ENCODE measurements at places on chromosomes 5 and 9. TPM values are rescaled to one million over a fixed set of nuclear protein-coding genes. Genes with fewer than 3 reads are reported as not detected.

ZNF462 gene
- 28.7 TPM for total RNA-seq

PCDHGB4 gene
- total RNA-seq = 0.40 TPM

CCL19 gene
- not detected for total RNA-seq

MINAR2 gene
- total RNA-seq = not detected

SYK gene
- total RNA-seq = 33.7 TPM

ST8SIA4 gene
- 2.0 TPM for total RNA-seq

LRSAM1 gene
- total RNA-seq = 16.2 TPM

All from transverse colon (tissue), 4 donors.